Stimulated activated CD4-positive, alpha-beta T cell treated with anti-CD3 and anti-CD28 coated beads, TNF-alpha, amount 100 ng/mL, for 24 hours (primary cell): ENCODE measurements at places on chromosomes 6 and 20.

- no peak for DNase-seq
Observed at GRCh38 chr6:17721671-17722070, 14.9 kb upstream of the NUP153 start.

- no peak for DNase-seq
Observed at GRCh38 chr6:56231827-56232226, 15.6 kb downstream of the COL21A1 start.

- no peak for DNase-seq
Observed at GRCh38 chr6:17167327-17167979, 65.6 kb downstream of the STMND1 start.

DNA sequence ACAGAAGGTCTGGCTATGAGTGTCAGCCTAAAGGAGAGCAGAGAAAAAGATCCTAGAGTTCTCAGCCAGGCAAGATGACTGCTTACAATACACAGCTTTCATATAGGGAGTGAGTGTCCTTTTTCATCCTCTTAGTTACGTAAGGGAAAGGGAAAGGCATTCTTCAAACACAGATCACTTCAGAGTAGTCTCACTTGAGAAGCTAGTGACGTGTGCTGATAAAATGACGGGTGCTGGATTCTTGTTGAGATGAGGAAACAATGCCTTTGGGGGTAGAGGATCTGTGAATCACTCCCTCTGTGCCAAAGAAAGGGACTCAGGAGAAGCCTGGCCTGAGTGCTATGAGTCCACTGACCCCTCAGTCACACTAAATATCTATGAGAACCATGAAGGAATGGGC lies 117.3 kb downstream of the QRSL1 start:
- DNase-seq: no peak

- no peak for DNase-seq
Observed at GRCh38 chr6:144664947-144665346, 379.8 kb downstream of the UTRN start.

DNA sequence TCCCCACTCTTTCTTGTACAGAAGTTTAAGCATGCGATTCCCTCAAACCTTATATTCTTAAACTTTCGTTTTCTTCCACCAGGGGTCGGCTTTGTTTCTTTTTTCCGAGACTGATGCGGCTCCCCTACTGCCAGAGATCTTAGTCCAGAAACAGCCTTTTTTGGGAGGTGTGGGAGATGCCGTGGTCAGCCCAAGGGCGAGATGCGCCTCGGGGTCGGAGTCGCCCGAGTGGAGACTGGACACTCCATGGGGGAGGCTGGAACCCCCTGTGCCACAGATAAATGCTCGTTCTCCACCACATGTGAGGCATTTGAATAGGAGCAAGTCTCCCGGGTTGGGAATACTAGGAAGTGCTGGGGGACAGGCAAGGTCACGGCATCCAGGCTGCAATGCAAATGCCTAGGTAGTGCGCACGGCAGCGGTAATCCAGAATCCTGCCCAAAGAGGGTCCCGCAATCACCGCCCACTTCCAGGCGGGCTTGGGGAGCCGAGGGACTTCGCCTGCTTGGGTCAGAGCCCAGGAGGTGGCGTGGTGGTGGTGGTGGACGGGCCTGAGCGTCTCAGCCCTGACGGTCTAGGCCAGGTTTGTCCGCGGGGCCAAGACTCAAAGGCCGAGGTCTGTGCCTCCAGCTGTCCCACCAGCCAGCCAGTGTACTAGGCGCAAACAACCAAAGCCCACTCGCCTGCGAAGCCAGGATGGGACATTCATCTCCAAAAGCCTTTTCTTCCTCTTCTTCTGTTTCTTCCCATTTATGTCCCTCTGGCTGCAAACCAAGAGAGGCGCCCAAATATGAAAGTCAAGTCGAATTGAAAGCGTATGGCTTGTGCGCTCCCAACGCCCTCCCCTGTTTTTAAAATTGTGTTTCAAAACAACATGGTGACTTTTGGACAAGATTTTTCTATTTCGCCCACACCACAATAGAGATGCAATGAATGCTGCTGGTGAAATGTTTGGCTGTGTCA lies 39.3 kb upstream of the OSTM1 start:
- DNase-seq: no peak

DNA sequence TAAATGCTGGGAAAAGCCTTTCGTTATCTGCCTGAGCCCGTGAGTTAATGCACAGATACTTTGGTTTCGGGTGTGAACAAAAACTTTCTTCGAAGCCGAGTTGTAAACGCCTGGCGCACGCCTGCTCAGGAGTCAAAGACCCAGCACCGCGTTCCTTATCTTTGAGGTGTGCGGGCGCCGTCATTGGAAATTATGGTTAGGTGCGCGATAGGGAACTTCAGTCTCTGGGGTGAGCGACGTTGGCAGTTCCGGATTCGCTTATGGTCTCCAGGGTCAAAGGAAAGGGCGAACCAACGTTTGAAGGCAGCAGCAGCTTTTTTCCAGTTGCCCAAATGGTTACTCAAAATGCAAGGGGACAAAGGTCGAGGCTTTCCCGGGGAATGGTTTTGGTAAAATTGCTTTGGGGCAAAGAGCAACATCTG lies 853 bp downstream of the SLC22A3 start:
- DNase-seq: no peak

GRCh38 chr6:39166912-39167290 lies 51.9 kb upstream of the SAYSD1 start:
- no peak for DNase-seq

- no peak for DNase-seq
Observed at GRCh38 chr6:130105996-130106704, 87.8 kb downstream of the L3MBTL3 start.
